Aorta (tissue), 5 donors: ENCODE measurements at places on chromosomes 5 and 9. TPM values are rescaled to one million over a fixed set of nuclear protein-coding genes. Genes with fewer than 3 reads are reported as not detected.

The LOX gene
- polyA plus RNA-seq: 6.6 TPM

The SLC25A2 gene
- polyA plus RNA-seq: not detected

The NRG2 gene
- 1.2 TPM for polyA plus RNA-seq

The NDUFS4 gene
- 120 TPM for polyA plus RNA-seq

The FOXE1 gene
- polyA plus RNA-seq: not detected

The UBAP1 gene
- polyA plus RNA-seq: 29.4 TPM

The FOXI1 gene
- not detected for polyA plus RNA-seq

The RNF224 gene
- 0.25 TPM for polyA plus RNA-seq

The CDH9 gene
- not detected for polyA plus RNA-seq

The CXCL14 gene
- polyA plus RNA-seq: 0.74 TPM

The SPATA31C1 gene
- not detected for polyA plus RNA-seq

The RHOBTB3 gene
- polyA plus RNA-seq: 13.4 TPM

The TAF11L8 gene
- polyA plus RNA-seq: not detected

The SGCD gene
- polyA plus RNA-seq: 13.3 TPM

The CARTPT gene
- 0.51 TPM for polyA plus RNA-seq

The HTR1A gene
- polyA plus RNA-seq: not detected

The PCDHB5 gene
- 3.0 TPM for polyA plus RNA-seq

The WDR38 gene
- 0.75 TPM for polyA plus RNA-seq
